ENCODE measurements at places on chromosomes 1 and 21.

- H3K27ac ChIP-seq = peak overlapping the region; percentile 75
- no peaks in the 10 kb centered on the region for H3K4me1 ChIP-seq
Observed at GRCh38 chr1:85464497-85465098, 361 bp downstream of the DDAH1 start.

DNA sequence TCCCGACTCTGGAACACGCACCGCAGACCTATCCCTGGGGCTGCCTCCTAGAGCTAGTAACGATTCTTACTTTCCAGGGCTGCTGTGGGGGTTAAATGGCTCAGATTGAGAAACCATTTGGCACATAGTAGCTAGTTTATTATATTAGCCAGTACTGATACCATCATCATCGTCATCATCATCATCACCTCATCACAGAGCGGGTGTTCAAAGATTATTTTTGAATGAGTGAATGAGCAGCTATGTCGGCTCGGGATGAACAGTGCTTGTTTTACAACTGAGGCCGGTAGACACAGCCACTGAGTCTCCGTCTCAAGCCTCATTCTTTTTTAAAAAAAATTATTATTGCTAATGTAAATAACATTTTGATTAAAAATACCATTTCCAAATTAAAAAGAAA lies 13.5 kb upstream of the AJAP1 start:
- no peak overlapping the region for H3K27ac ChIP-seq
- H3K36me3 ChIP-seq = no peaks in the 10 kb centered on the region
- H3K4me1 ChIP-seq = no peaks in the 10 kb centered on the region
- no peaks in the 10 kb centered on the region for H3K27me3 ChIP-seq
- DNase-seq = no peak

DNA sequence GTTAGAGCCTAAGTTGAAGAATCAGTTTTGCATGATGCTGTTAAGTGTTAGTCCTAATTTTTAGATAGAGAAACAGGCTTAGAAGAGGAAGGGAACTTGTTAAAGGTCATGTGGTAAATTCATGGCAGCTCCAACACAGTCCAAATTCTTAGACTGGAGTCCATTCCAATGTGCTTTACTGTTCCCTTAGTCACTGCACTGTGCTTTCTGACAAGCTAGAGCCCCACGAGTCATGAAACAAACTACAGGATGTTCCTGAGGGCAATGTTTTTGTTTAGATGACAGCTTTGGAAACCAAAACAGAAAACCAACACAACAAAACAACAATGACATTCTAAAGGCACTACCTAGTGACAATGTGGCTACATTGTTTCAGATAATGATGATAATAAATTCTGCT lies 23.1 kb upstream of the RGS4 start:
- no peak for DNase-seq
- H3K27ac ChIP-seq = no peak overlapping the region
- H3K36me3 ChIP-seq = no peaks in the 10 kb centered on the region
- no peak overlapping the region for H3K4me3 ChIP-seq

DNA sequence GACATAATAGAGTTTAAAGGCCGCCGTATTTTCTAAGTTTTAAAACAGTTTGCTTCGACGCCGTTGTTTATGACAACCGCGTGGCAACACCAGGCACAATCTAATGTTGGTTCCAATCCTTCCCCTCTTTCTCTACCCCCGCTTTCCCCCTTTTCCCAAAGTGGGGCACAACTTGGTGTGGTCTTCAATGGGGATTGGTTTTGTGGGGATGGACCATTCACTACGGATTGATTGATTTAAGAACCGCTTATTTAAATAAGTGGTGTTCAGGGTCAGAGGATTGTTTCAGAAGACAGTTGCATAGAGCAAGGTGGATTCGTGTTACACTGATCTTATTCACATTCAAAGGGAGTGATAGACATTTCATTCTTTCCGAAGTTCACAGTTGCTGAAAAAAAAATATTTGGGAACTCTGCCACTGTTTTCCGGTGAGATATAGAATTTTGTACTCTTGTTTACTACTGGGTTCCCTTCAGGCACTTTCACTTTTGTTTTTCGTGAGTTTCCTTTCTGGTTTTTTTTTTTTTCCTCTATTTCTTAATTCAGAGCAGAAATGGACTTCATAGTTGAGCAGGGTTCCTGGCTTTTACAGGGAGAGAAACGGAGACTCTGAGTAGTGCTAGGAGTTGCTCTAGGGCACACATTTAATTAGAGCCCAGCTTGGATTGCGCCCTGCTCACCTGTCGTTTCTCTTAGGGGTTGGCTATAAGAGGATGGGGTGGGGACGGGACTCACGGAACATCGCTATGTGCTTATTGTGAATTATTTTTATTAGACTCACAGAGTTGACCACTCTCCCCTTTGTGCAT lies 79.6 kb upstream of the AK4 start:
- H3K36me3 ChIP-seq = no peaks in the 10 kb centered on the region
- no peaks in the 10 kb centered on the region for H3K27me3 ChIP-seq
- peak; percentile 36 for DNase-seq
- peak overlapping the region; percentile 100 for H3K27ac ChIP-seq

DNA sequence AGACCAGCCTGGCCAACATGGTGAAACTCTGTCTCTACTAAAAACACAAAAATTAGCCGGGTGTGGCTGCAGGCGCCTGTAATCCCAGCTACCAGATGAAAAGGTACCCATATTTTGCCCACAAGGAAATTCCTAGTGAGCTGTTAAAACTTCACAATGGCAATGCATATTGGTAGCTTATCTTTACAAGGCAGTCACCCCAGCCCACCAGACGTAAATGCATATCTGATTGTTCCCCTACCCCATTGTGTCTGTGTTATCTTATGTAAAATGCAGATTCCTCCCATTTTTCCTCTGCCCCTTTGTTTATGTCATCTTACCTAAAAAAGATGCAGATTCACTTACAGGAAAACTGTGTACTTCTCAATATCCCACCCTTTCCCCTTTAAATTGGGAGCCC lies 103.1 kb upstream of the SLC2A1 start:
- H3K4me3 ChIP-seq = no peak overlapping the region
- H3K27me3 ChIP-seq = no peaks in the 10 kb centered on the region
- peaks cover 12% of the 10 kb centered on the region for H3K4me1 ChIP-seq
- no peak for DNase-seq
- H3K36me3 ChIP-seq = no peaks in the 10 kb centered on the region

DNA sequence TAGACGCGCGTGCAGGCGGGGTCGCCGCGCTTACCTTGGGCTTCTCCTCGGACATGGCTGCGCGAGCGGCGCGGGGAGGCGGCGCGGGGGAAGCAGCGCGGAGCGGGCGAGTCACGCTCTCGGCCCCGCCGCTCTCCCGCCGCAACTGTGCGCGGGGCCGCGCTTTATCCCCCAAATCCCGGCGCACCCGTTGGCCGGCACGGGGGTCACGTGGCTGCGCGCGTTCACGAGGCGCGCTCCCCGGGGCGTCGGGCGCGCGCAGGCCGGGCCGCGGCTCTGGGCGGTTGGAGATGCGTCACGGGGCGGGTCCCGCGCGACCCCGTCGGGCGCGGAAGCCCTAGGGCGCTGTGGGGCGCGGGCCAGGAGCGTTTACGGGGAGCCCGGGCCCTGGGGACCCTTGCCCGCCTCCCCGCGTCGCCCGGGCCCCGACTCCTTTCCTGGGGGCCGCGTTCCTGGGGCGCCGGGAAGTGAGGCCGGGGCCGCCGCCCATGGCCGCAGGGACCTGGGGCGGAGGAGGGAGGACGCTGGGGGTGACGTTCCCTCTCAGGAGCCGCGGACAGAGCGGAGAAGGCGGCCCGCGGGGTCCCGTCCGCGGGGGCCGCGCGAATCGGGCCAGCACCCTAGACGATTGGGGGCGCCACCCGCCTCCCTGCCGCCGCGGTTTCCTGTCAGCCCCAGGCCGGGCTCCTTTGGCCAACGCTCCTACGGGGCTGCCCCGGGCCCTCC lies at the start of gene SUMO3:
TSS of gene SUMO3 (minus strand) at position 149 of the 726 bp plus-strand sequence. CDS start at position 55, 94 bp downstream.
- no peaks in the 10 kb centered on the region for H3K27me3 ChIP-seq
- H3K27ac ChIP-seq = peak within 1 kb of the TSS; percentile 99
- DNase-seq = peak; percentile 60
- peak within 1 kb of the TSS; percentile 81 for H3K4me3 ChIP-seq
- peaks cover 10% of the 10 kb centered on the region for H3K36me3 ChIP-seq

GRCh38 chr1:31166462-31166861 lies 73.2 kb downstream of the NKAIN1 start:
- no peak overlapping the region for H3K27ac ChIP-seq
- DNase-seq = no peak
- H3K4me3 ChIP-seq = no peak overlapping the region
- no peaks in the 10 kb centered on the region for H3K27me3 ChIP-seq

DNA sequence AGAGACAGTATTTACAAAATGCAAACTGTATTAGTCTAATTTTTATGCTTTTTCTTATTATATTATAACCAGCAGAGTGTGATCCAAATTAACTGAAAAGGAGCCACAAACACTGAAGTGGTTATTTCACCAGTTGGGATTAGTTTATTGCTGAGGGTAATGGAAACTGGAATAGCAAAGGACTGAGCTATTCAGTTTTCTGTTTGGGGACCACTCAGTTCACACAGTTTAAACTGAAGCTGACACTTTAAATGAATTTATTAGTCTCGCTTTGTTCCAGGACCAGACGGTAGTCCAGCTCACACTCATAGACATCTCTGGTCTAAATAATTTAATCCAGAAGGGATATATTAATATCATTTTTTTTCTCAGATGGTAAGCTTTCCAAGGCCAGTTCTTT lies 410.7 kb downstream of the LTN1 start:
- H3K27ac ChIP-seq = no peak overlapping the region
- DNase-seq = no peak
- H3K27me3 ChIP-seq = no peaks in the 10 kb centered on the region

- DNase-seq = no peak
- no peaks in the 10 kb centered on the region for H3K36me3 ChIP-seq
- H3K27me3 ChIP-seq = no peaks in the 10 kb centered on the region
- H3K4me1 ChIP-seq = no peaks in the 10 kb centered on the region
- no peak overlapping the region for H3K27ac ChIP-seq
- no peak overlapping the region for H3K4me3 ChIP-seq
Observed at GRCh38 chr1:239367196-239367810, 19.1 kb upstream of the CHRM3 start.

GRCh38 chr1:207605444-207606361 lies 39.2 kb upstream of the CR1L start:
- H3K4me1 ChIP-seq = no peaks in the 10 kb centered on the region
- H3K27me3 ChIP-seq = no peaks in the 10 kb centered on the region
- no peak for DNase-seq
- H3K27ac ChIP-seq = no peak overlapping the region

GRCh38 chr1:32521165-32521564 lies 18.1 kb upstream of the ZBTB8A start:
- no peak overlapping the region for H3K4me3 ChIP-seq
- H3K36me3 ChIP-seq = no peaks in the 10 kb centered on the region
- H3K27ac ChIP-seq = no peak overlapping the region

DNA sequence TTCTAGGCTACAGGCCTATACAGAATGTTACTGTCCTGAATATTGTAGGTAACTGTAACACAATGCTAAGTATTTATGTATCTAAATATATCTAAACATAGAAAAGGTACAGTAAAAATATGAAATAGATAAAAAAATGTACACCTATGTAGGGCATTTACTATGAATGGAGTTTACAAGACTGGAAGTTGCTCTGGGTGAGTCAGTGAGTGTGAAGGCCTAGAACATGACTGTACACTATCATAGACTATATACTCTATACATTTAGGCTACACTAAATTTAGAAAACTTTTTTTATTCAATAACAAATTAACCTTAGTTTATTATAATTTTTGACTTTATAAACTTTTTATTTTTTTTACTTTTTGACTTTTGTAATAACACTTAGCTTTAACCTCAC lies 136.9 kb downstream of the DUSP10 start:
- no peaks in the 10 kb centered on the region for H3K27me3 ChIP-seq
- H3K36me3 ChIP-seq = no peaks in the 10 kb centered on the region

DNA sequence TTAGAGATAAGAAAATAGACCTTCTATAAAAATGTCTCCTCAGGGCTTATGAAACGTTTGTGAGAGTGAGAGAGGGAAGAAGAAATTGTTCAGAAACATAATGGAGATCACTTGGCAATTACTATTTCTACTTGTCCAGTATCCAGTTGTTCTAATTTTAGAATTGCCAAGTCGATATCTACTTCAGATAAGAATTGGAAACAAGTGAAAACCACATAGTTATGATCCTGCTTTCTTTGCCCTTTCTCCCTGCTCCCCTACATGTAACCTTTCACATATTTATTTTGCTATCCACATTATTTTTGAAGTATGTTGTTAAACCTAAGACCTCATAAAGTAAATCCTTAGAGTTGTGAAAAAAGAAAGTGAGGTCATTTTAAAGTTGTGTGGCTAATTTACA lies 1154.7 kb upstream of the ADGRL2 start:
- H3K4me3 ChIP-seq = no peak overlapping the region
- H3K36me3 ChIP-seq = no peaks in the 10 kb centered on the region
- no peaks in the 10 kb centered on the region for H3K27me3 ChIP-seq
- no peak for DNase-seq

DNA sequence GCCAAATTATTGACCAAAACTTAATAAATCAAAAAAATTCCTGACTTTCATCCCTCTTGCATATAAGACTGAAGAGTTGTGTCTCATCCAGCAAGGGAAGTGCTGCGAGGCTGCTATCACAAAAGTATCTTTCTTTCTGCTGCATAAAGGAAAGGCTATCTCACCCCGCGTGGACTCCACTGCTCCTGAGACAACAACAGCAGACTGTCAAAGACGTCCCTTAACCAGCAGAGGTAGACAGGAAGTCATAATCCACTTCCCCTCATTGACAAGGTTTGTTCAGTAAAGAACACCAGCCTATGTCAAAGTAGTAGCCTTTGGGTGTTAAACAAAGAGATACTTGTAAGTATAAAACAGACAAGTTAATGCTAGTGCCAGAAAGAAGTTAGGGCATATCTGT lies 29.4 kb downstream of the VPS26C start:
- no peak overlapping the region for H3K4me3 ChIP-seq
- no peaks in the 10 kb centered on the region for H3K36me3 ChIP-seq
- no peaks in the 10 kb centered on the region for H3K4me1 ChIP-seq
- H3K27ac ChIP-seq = no peak overlapping the region

DNA sequence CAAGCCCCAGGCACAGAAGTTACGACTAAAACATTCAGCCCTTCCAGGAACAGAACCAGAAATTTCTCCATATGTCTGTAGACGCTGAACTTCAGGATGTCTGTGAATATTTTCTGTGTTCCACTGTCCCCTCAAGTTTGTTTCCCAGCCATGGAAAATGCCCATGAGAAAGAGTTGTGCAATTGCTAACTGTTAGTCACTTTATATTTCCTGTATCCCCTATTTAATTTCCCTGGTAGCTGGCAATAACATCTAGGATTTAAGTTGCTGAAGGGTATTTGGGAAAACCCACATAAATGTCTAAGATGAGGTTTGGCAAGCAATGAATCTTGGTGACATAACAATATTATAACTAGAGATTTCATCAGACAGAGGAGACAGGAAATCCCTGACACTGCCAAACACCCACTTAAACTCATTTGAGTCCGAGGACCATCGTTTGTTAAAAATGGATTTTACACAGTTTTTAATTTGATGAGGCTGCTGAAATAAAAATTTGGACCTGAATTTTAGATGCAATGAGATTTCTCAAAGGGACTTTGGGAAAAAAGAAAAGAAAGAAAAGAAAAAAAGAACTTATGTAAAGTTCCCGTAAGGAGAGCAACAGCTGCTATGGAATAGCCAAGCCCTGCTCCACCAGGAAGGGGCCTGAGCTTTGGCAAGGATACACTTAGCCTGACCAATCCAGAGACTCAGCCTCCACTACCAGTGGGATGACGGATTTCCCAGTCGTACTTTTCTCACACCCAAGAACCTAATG lies 21.8 kb upstream of the ERRFI1 start:
- H3K36me3 ChIP-seq = no peaks in the 10 kb centered on the region
- peak overlapping the region; percentile 60 for H3K27ac ChIP-seq
- peaks cover 3% of the 10 kb centered on the region for H3K4me1 ChIP-seq

GRCh38 chr1:162944974-162945674 lies 84.1 kb upstream of the CCDC190 start:
- H3K4me3 ChIP-seq = no peak overlapping the region
- DNase-seq = no peak
- no peaks in the 10 kb centered on the region for H3K4me1 ChIP-seq
- H3K36me3 ChIP-seq = no peaks in the 10 kb centered on the region

Data from tibial nerve (tissue), 4 donors.